Natural killer cell treated with Interleukin-12 subunit alpha and Interleukin-12 subunit beta and Interleukin-15 and Interleukin-18, amount 100 ng/mL, for 72 hours (primary cell): ENCODE measurements at places on chromosomes 13 and 19.

GRCh38 chr13:42038661-42039456, 9.6 kb upstream of the DGKH start:
- H3K27me3 ChIP-seq: peaks cover 36% of the 10 kb centered on the region
- H3K36me3 ChIP-seq: peaks cover 6% of the 10 kb centered on the region
- no peak for DNase-seq
- H3K4me3 ChIP-seq: peak overlapping the region; percentile 85

DNA sequence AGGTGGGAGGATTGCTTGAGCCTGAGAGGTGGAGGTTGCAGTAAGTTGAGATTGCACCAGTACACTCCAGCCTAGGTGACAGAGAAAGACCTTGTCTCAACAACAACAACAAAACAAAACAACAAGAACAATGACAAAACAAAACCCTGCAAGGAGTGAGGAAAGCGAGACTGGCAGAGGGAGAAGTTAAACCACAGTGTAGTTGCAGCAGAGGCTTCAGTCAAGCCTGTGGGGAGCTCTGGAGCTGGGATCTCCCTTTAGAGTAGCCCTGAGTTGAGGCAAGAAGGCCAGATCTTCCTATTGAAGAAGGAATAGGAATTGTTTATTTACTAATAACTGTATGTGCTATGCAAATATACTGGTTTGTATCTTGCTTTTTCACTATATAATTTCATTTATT, 25.3 kb upstream of the RNASEH2B start:
- peaks cover 12% of the 10 kb centered on the region for H3K27me3 ChIP-seq
- no peak overlapping the region for H3K27ac ChIP-seq
- H3K36me3 ChIP-seq: no peaks in the 10 kb centered on the region
- peaks cover 2% of the 10 kb centered on the region for H3K4me1 ChIP-seq
- no peak for DNase-seq

- no peaks in the 10 kb centered on the region for H3K4me1 ChIP-seq
- no peak overlapping the region for H3K27ac ChIP-seq
- DNase-seq: no peak
Measured at GRCh38 chr19:30083701-30084156, 141.7 kb downstream of the URI1 start.

DNA sequence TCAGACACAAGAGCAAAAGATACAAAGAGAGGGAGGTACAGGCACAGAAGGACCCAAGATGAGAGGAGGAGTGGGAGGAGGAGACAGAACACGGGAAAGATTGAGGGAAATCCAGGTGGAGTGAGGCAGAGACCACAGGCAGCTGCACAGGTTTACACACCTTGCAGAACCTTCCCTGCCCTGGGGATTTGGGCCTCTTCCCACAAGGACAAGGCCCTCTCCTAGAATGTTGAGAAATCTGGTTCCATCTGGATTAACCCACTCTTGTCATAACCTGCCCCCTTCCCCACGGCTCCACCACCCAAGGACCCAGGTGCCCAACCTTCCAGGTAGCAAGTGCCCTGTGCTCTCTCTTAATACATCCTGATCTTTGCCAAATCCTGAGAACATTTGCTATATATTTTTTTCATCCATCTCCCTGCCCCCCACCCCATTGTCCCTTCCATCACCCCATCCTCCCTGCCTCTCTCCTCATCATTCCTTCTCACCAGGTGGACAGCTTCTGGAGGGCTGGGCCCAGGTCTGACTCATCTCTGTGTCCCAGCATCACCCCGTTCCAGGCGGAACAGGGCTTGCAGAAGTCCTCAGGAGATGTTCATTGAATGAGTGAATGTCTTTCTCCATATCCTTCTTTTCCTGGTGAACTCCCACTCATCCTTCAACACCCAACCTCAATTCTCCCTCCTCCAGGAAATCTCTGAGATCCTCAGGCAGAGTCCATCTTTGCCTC, 8.8 kb upstream of the KLK8 start:
- H3K4me1 ChIP-seq: no peaks in the 10 kb centered on the region
- H3K27me3 ChIP-seq: peaks cover 35% of the 10 kb centered on the region
- no peak overlapping the region for H3K4me3 ChIP-seq
- no peaks in the 10 kb centered on the region for H3K36me3 ChIP-seq

DNA sequence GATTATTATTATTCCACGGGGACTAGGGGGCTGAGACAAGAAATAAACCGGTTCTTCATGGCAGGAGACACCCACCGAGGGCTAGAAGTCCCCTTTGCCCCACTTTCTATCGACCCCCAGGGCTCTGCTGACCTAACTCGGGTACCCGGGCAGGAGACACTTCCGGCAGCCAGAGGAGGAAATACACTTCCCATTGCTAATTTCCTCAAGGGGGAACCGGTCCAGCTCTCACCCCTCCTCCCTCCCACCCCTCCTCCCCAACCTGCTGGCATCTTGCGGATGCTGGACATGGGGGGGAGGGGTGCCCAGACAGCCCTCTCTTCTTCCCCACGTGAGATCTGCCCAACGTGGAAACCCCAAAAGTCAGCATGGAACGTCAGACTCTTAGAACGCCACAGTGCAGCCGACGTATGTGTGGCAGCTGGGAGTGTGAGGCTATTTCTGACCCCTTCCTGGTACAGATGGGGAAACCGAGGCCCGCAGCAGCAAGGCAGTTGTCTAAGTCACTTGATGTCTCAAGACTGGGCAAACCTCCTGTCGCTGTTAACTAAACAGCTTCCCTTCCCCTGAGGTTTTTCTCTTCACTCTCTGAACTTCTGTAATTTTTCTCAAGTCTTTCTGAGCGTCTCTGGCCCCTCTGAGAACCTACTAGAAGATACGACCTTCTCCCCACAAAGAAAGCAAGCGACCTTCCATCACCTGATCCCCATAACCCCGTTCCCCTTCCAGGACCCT, 3.6 kb downstream of the GPR4 start:
- H3K4me3 ChIP-seq: peak overlapping the region; percentile 42
- DNase-seq: no peak
- peak overlapping the region; percentile 42 for H3K27ac ChIP-seq
- H3K27me3 ChIP-seq: peaks cover 72% of the 10 kb centered on the region

- DNase-seq: no peak
- H3K36me3 ChIP-seq: no peaks in the 10 kb centered on the region
- H3K4me3 ChIP-seq: no peak overlapping the region
- no peak overlapping the region for H3K27ac ChIP-seq
- H3K27me3 ChIP-seq: no peaks in the 10 kb centered on the region
- H3K4me1 ChIP-seq: no peaks in the 10 kb centered on the region
Measured at GRCh38 chr13:37198629-37199028, 93.2 kb upstream of the CSNK1A1L start.

DNA sequence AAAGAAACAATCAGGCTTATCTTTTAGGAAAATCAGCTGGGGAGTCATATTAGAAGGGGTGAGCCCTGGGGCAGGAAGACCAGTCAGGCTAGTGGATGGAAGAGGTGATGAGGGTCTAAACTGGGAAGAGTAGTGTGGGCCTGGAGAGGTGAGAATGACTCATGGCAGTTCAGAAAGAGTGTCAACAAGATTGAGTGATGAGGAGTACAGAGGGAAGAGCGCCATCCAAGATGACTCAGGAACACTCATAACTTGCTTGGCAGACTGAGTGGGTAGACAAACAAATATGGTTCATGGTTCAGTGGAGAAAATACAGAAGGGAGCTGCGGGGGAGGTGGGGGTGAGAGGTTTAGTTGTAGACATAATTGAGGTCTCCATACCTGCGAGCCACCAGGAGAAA, 17.3 kb upstream of the CLDN10 start:
- H3K4me3 ChIP-seq: no peak overlapping the region
- H3K36me3 ChIP-seq: no peaks in the 10 kb centered on the region
- peaks cover 18% of the 10 kb centered on the region for H3K27me3 ChIP-seq
- DNase-seq: no peak
- H3K27ac ChIP-seq: no peak overlapping the region
- H3K4me1 ChIP-seq: no peaks in the 10 kb centered on the region

- H3K4me3 ChIP-seq: no peak overlapping the region
- H3K36me3 ChIP-seq: no peaks in the 10 kb centered on the region
- no peaks in the 10 kb centered on the region for H3K27me3 ChIP-seq
- no peaks in the 10 kb centered on the region for H3K4me1 ChIP-seq
- no peak overlapping the region for H3K27ac ChIP-seq
Measured at GRCh38 chr19:46830864-46831263, 19.8 kb downstream of the AP2S1 start.

DNA sequence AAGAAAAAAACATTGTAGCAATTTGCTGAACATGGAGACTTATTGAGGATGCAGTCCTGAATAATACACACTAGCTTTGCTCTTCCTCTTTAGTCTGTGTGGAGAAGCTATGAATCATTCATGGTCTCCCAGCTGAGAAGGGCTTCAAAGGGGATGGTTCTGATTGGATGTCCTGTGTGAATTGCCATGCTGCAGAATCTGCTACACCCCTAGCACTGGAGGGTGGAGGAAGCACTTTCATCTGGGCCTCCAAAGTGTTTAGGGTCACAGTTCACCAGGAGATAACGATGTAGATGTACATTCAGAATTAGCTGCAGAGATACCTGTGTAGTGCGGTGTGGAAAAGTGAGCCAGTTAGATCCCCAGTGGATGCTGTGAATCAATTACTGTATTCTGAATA, 321.1 kb upstream of the EDNRB start:
- H3K27ac ChIP-seq: no peak overlapping the region
- H3K27me3 ChIP-seq: no peaks in the 10 kb centered on the region
- no peak overlapping the region for H3K4me3 ChIP-seq

DNA sequence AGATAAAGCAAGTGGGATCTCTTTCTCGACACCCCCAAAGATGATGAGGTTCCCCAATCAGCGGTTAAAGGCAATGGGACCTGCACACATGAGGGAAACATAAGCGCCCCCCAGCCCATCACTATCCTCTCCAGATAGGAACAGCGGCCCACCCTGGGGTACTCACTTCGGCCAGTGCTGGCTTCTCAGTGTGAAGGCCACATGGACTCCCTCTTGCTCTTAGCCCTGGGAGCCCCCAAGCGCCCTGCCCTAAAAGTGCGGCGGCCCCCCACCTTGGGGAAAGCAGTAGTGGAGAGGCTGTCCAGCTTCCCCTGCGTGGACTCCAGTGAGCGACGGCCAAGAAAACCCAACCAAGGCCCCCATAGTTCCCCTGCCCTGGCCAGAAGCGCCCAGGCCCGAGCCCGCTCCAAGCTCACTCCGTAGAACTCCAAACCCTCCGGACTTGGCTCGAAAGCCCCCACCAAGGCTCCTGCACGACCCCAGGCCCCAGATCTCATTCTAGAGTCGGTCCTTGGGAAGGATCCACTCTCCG, 1.0 kb downstream of the CACNA1A start:
- no peaks in the 10 kb centered on the region for H3K36me3 ChIP-seq
- H3K27ac ChIP-seq: no peak overlapping the region
- peaks cover 3% of the 10 kb centered on the region for H3K4me1 ChIP-seq

GRCh38 chr19:46299695-46300094, 2.9 kb downstream of the HIF3A start:
- no peaks in the 10 kb centered on the region for H3K36me3 ChIP-seq
- DNase-seq: no peak
- no peak overlapping the region for H3K4me3 ChIP-seq

DNA sequence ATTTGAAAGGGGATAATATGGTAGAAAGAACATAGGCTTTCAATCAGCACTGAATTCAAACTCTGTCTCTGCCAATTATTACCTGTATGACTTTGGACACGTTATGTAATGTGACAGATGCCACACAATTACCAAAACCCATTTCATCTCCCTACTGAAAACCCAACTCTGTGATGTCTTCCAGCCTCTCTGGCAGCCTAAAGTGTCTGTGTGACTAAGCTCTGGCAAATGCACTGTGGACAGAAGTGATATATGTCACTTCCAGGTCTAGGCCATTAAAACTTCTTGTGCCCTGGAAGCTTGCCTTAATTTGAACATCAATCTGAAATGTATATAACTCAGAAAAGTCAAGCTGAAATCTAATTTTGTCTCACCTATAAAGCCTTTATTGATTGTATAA, 552.0 kb downstream of the RFC3 start:
- no peaks in the 10 kb centered on the region for H3K27me3 ChIP-seq
- H3K4me3 ChIP-seq: no peak overlapping the region
- H3K36me3 ChIP-seq: no peaks in the 10 kb centered on the region
- no peaks in the 10 kb centered on the region for H3K4me1 ChIP-seq
- DNase-seq: no peak

DNA sequence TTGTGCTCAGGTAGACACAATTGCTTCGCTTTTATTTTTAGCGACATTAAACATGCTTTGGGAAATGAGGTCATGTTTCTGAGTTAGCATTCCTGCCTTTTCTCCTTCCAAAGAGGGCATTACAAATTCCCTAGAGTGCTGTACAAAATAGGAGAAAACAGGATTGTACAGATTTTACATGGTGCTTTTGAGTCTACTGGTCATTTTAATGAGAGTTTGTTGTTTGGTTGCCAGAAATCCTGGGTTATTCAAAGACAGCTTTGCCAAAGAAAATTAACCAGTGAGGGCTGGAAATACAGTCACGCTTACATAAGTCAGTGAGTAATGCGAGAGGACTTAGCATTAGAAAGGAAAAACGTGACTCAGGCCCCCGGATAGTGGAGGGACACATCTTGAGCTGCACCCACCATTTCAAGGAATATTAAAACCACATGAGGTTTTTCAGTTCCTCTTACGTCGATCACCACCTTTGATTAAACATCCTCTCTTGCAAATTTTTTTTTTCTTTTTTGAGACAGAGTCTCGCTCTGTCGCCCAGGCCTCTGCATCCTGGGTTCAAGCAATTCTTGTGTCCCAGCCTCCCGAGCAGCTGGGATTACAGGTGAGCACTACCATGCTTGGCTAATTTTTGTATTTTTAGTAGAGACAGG, 55.4 kb downstream of the SACS start:
- DNase-seq: no peak
- H3K27ac ChIP-seq: no peak overlapping the region
- peak overlapping the region; percentile 32 for H3K4me3 ChIP-seq
- H3K27me3 ChIP-seq: peaks cover 5% of the 10 kb centered on the region
- no peaks in the 10 kb centered on the region for H3K36me3 ChIP-seq

DNA sequence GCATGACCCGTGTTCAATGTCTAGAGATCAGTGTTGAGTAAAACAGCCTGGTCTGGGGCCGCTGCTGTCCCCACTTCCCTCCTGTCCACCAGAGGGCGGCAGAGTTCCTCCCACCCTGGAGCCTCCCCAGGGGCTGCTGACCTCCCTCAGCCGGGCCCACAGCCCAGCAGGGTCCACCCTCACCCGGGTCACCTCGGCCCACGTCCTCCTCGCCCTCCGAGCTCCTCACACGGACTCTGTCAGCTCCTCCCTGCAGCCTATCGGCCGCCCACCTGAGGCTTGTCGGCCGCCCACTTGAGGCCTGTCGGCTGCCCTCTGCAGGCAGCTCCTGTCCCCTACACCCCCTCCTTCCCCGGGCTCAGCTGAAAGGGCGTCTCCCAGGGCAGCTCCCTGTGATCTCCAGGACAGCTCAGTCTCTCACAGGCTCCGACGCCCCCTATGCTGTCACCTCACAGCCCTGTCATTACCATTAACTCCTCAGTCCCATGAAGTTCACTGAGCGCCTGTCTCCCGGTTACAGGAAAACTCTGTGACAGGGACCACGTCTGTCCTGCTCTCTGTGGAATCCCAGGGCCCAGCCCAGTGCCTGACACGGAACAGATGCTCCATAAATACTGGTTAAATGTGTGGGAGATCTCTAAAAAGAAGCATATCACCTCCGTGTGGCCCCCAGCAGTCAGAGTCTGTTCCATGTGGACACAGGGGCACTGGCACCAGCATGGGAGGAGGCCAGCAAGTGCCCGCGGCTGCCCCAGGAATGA, 1.5 kb upstream of the CEACAM5 start:
- no peak overlapping the region for H3K27ac ChIP-seq
- peaks cover 5% of the 10 kb centered on the region for H3K4me1 ChIP-seq

- peaks cover 17% of the 10 kb centered on the region for H3K4me1 ChIP-seq
- no peak overlapping the region for H3K4me3 ChIP-seq
- no peaks in the 10 kb centered on the region for H3K27me3 ChIP-seq
- no peak for DNase-seq
- H3K27ac ChIP-seq: no peak overlapping the region
Measured at GRCh38 chr19:40341601-40342482, 6.4 kb downstream of the C19orf47 start.

GRCh38 chr13:114067381-114067885, 65.0 kb downstream of the RASA3 start:
- peaks cover 6% of the 10 kb centered on the region for H3K36me3 ChIP-seq
- H3K4me1 ChIP-seq: peaks cover 65% of the 10 kb centered on the region
- H3K4me3 ChIP-seq: peak overlapping the region; percentile 85
- H3K27me3 ChIP-seq: no peaks in the 10 kb centered on the region
- H3K27ac ChIP-seq: peak overlapping the region; percentile 96
- no peak for DNase-seq
